ENCODE measurements at places on chromosomes 3 and 15. TPM values are rescaled to one million over a fixed set of nuclear protein-coding genes. Genes with fewer than 3 reads are reported as not detected.

GRCh38 chr3:12301031-12301430 lies 12.2 kb downstream of the PPARG start:
- no peak for ATAC-seq

DNA sequence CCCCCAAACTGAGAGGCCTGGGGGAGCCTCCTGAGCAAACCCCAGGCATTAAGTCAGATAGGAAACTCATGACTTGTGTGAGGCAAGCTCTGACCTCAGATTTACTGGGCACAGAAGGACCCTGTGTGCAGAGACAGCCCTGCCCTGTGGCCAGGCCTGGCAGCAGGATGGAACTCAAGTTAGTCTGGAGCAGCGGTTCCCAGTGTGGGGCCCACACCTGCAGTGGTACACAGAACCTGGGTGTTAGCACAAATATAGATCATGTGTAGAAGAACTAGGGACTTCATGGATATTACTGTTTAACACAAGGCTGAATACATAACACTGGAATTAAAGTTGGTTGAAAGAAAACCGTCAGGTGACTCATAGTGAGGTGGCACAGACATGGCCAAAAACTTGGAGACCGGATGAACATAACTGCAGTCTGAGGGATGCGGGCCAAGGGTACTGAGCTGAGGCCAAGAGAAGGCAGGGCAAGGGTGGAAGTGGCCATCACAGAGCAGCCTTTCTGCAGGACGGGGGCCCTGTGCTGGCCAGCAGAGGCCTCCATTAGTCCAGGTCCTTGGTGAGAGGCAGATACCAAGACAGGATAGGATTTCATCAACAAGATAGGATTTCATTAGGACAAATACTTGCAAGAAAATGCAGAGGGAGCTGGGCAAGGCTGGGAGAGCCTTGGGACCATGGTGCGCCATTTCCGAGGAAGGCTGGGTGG lies 40.9 kb downstream of the IRAK2 start:
- peak; percentile 43 for ATAC-seq

DNA sequence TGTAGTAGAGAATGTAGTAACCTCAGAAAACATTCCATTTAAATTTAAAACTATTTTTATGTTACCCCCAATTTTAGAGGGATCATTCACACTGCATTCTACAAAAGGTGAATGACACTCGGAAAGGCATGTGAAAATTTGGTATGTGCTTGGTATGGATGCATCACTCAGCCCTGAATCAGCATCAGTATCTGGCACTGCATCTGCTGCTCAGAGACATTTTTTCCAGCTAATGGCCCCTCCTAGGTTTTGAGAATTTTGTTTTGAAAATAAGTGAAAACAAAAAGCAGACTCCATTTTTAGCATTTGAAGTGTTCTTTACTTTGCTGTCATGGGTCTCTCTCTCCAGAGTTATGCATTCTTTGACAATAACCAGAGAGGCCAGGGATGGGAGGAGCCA lies 15.6 kb upstream of the WWTR1 start:
- ATAC-seq = no peak

- no peak for ATAC-seq
These were observed 119.5 kb upstream of the LRIG1 start for GRCh38 chr3:66620296-66620695.

GRCh38 chr15:28931828-28932227 lies 46.1 kb downstream of the APBA2 start:
- ATAC-seq = no peak

GRCh38 chr15:80138961-80139360 lies 13.8 kb upstream of the FAH start:
- no peak for ATAC-seq

GRCh38 chr3:128367221-128367620 lies 99.5 kb downstream of the DNAJB8 start:
- no peak for ATAC-seq

DNA sequence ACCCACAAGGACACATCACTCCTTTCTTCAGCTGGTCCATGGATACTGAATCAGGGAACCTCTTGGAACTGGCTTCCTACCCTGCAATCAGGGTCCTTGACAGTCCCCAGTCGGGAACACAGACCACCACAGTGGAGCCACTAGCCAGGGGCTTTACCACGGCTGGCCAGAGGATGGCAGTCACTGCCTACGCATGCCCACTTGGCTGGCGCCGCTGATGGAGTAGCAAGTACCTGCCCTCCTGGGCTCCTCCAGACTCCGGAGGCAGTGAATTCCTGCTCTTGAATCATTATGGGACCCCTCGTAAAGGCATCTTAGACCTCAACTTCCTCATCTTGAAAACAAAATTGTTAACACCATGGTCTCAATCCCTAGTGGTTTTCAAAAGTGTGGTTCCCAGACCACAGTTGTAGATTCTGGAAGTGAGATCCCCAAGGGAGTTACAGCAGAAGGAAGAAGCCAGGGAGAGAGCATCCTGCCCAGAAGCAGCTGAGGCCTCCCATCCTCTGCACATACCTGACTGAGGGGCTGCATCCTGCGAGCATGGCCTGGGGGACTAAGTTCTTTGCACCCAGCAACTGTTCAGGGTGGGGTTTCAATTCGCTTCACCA lies 9.1 kb upstream of the SKIC8 start:
- peak; percentile 72 for ATAC-seq

DNA sequence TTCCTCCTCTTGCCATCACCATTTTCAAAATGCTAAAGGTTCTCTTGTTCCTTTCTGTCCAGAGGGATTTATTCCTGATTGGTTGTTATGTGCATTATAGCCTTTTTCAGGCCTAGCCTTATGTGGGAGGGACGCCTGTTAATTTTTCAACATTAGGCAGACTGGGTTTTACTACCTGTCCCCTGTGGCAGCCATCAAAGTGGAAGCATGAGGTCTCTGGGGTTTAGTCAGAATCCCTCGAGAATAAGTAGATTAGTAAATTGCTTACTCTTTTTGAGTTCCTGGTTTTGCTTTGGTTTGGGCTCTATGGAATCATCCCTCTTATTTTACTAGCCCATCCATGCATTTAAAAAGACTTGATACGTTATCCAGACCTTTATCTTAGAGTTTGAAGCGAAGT lies 32.4 kb downstream of the PAK2 start:
- no peak for ATAC-seq

- no peak for ATAC-seq
These were observed 115.9 kb upstream of the EPHA3 start for GRCh38 chr3:88991496-88991895.

DNA sequence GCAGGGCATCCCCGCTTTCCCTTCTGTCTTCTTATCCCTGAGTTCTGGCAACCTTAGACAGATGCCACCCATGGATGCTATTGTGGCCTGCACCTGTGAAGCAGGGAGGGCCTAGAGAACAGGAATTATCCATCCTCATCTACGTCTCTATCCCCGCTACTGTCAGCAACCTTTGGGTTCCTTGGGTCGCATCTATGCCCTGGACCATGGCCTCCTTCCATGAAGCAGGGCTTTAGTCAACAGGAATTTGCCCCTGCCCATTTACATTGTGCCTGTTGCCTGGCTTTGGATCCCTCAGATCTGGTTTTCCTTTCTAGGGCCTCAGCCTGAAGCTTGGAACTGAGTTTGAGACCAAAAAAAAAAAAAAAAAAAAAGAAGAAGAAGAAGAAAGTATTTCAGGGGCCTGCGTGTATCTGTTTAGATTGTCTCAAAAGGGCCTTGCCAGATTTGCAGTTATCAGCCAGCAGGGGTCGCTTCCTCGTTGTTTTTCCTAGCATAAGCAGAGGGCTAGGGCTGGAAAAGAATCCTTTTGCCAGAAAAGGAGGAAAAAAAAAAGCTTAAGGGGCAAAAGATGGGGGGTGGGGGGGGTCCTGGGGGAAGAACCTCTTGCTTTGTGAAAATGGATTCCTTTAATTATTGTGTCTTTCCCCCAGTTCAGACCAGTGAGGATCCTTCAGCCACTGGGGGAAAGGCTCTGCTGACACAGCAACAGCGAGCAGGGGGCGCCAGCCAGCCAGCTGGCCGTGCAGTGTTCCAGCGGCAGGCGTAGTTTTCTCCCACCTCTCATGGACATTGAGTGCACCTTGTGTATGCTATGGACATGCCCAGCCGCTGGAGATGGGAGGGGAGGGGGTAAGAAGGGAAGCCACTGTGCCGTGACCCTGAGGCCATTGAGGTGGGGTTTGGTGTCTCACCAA lies 65.7 kb upstream of the ALDH1L1 start:
- ATAC-seq = no peak

- ATAC-seq = peak; percentile 95
These were observed 154.5 kb upstream of the TBL1XR1 start for GRCh38 chr3:177351757-177352158.

DNA sequence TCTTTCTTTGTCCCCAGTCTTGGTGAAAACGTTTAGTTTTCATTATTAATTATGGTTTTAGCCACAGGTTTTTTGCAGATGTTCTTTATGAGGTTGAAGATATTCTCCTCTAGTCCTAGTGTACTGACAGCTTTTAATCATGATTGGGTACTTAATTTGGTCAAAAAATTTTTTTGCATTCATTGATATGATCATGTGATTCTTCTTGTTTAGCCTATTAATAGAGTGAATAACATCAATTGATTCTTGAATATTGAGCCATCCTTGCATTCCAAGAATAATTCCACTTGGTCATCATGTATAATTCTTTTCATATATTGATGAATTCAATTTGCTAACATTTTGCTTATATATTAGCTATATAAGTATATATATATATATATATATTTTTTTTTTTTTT lies 46.1 kb downstream of the IL16 start:
- ATAC-seq = no peak

- no peak for ATAC-seq
These were observed 290.4 kb upstream of the CTDSPL start for GRCh38 chr3:37571269-37571668.

- ATAC-seq = no peak
These were observed 50.1 kb downstream of the RYR3 start for GRCh38 chr15:33360886-33361285.

Gene TUSC7
- not detected for total RNA-seq

Gene GRM7
- total RNA-seq = not detected

Gene COMMD2
- 23.3 TPM for total RNA-seq

Gene RARRES1
- total RNA-seq = not detected

Gene SNX1
- total RNA-seq = 126 TPM

Gene CFAP161
- not detected for total RNA-seq

Gene FEZF2
- not detected for total RNA-seq

Data from activated T-helper 17 cell treated with anti-CD3 and anti-CD28 coated beads, Interleukin-2, amount 50 U/mL, for 72 hours (primary cell).